Stimulated activated CD4-positive, alpha-beta T cell treated with anti-CD3 and anti-CD28 coated beads, Interleukin-12 subunit alpha, Interleukin-12 subunit beta, amount 100 ng/mL, for 24 hours (primary cell): ENCODE measurements at places on chromosomes 11 and 22.

DNA sequence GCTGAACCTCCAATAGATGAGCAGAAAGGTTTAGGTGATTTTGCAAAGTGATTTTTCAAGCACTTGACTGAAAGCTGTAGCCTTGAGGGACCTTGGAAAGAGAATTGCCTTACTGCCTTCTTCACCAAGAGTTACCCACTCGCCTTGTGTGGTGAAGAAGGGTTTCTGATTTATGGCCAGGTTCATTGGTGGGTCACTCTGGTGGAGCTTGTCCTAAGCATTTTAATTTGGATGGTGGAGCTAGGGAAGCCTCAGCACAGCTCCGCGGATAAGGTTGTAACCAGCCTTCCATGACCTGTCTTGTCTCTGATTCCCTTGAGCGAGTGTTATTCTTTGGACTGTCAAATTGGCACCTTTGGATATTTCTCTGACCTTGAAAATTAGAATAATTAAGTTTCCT, 226.4 kb downstream of the FAT3 start:
- DNase-seq: no peak

DNA sequence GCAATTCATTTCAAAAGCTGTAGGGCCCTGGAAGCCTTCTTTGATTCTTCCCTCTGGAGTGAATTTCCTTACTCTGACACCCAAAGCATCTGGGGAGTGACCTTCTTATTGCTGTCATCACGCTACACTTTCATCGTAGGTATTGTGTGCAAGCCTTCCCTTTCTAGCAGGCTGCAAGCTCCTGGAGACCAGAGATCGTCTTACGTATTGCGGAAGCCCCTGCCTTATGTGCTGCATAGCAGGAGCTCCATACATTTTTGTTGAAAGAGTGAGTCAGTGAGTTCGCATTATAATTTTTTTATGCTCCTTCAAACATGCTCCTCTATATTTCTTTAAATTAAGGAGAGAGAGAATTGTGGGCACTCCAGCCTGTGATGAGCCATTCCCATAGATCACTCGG, 21.2 kb upstream of the TMEM218 start:
- no peak for DNase-seq

- no peak for DNase-seq
Measured at GRCh38 chr22:45211848-45212247, 28.8 kb downstream of the KIAA0930 start.

- DNase-seq: no peak
Measured at GRCh38 chr11:12598330-12599256, 75.6 kb upstream of the TEAD1 start.

DNA sequence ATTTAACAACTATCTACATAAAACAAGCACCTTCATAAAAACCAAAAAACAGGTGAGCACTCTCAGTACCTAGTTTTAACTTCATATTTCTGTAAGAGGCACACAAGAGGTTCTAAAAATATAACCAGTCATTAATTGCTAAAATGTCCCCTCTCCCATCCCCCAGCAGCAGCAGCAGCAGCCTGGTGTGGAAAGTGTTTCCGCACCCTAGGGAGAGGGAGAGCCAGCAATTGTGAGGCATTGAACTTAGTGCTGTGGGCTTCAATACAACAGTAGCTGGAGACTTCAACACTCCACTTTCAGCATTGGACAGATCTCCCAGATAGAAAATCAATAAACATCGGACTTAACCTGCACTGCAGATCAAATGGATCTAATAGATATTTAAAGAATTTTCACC, 1158.5 kb downstream of the JRKL start:
- DNase-seq: no peak

DNA sequence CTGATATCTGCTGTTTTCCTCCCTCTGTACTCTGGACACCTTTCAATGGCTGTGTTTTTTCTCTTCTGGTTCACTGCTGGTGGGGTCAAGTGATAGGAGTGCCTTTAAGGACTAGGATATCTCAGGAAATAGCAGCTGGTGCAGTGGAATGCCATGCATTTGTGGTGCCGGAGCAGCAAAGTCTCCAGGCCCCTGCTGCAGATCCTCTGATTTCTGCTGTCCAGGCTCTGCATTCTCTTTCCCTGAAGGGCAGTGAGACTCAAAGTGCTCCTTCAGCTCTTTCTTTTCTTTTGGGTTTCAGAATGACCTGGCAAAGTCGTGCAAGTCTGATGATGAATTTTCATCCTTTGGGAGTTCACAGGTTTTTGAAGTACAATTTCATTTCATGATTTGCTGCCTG, 774.3 kb downstream of the FAM181B start:
- no peak for DNase-seq

DNA sequence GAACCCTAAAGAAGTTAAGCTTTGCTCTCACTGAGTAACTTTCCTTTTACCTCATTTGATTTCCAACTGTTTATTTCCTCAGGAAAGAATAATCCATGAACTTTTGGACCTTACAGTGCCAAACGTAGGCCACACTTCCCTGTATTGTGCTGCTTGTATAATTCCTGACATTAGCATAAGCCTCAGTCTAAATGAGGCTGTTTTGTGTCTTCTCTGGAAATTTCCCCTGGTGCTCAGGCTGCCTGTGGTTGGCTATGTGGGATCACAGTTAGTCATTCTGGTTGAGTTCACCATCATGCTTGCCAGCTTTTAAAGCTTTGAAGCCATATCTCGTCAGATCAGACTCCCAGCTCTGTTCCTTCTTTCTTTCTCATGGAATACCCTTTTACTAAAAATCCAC, 107.0 kb downstream of the FAM76B start:
- DNase-seq: no peak

GRCh38 chr11:30165652-30166051, 65.2 kb upstream of the FSHB start:
- DNase-seq: no peak

GRCh38 chr11:60241786-60242185, 1.2 kb downstream of the MS4A4E start:
- DNase-seq: no peak

GRCh38 chr22:20940186-20940651, 23.0 kb downstream of the CRKL start:
- DNase-seq: no peak

DNA sequence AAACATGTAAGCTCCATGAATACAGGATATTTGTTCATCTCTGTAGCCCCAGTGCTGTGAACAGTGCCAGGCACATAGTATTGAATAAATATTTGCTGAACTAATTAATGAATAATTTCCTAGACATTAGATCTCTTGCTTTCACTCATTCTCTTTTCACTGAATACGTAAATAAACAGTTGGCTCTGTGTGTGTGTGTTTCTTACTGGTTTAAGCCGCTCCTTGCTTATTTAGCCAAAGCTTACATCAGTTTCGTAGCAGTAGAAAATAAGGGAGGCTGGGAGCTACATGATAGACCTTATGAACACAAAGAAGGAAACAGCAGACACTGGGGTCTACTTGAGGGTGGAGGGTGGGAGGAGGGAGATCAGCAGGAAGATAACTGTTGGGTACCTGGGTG, 17.2 kb downstream of the KREMEN1 start:
- no peak for DNase-seq

GRCh38 chr11:85431319-85431718, 195.8 kb downstream of the DLG2 start:
- DNase-seq: no peak

- peak; percentile 17 for DNase-seq
Measured at GRCh38 chr22:44023404-44024287, 456 bp upstream of the PARVB start.

DNA sequence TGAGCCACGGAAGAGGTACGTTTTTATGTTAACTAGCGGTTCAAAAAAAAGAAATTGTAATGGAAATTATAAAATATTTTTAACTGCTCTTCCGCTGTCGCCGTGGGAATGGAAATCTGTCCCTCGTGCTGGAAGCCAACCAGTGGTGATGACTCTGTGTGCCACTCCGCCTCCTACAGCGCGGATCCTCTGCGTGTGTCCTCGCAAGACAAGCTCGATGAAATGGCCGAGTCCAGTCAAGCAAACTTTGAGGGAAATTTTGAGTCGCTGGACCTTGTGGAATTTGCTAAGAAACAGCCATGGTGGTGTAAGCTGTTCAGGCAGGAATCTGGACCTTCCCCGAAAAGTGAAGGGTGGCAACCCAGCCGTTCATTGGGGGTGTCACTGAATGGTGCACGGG, 2.9 kb upstream of the CBX7 start:
- DNase-seq: no peak

DNA sequence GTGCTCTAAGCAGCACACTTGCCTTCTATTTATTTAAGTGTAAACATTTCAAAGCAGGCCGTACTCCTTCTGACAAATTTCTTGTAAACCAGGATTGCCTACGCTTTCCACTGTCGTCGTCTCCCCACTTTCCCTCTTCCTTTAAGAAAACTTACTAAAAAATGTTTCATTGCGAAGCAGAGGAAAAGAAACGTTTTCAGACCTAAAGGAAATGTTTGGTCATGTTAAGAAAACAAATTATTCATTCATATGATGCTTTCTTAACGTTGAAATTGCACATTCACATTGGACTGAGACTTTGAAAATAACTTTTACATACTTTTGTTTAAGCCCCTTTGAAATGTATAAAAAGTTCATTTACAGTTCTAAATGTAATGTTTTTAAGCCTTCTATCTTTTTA, 106.0 kb downstream of the EMSY start:
- DNase-seq: no peak

- no peak for DNase-seq
Measured at GRCh38 chr11:41612415-41612814, 153.0 kb upstream of the LRRC4C start.

- no peak for DNase-seq
Measured at GRCh38 chr11:130061017-130061416, 8.7 kb upstream of the APLP2 start.

DNA sequence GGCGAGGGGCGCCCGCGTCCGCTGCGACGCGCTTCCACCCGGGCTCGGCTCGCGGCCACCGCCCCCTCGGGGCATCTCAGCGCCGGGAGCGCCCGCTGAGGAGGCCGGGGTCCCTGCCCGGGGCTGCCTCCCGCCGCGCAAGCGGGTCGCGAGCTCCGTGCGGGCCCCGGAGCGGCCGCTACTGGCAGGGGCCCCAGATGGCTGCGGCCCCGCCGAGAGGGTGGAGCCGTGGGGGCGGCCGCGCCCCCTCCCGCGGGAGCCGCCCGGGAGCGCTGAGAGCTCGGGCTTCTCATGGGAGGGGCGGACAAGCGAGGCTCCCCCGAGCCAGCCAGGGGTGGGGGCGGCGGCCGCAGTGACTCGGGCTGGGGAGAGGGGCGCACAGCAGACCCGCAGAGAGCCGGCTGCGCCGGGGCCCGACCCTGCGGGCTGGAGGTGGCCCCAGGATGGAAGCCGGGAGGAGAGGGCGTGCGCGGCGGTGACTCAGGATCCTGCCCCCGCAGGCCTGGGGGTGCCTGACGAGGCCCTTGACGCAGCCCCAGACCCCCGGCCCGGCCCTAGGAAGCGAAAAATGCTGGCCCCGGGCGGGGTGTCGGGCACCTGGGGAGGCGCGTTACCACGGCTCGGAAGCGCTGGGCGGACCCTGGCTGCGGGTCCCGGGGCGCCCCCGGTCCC, 603 bp upstream of the ZFTA start:
- DNase-seq: no peak

DNA sequence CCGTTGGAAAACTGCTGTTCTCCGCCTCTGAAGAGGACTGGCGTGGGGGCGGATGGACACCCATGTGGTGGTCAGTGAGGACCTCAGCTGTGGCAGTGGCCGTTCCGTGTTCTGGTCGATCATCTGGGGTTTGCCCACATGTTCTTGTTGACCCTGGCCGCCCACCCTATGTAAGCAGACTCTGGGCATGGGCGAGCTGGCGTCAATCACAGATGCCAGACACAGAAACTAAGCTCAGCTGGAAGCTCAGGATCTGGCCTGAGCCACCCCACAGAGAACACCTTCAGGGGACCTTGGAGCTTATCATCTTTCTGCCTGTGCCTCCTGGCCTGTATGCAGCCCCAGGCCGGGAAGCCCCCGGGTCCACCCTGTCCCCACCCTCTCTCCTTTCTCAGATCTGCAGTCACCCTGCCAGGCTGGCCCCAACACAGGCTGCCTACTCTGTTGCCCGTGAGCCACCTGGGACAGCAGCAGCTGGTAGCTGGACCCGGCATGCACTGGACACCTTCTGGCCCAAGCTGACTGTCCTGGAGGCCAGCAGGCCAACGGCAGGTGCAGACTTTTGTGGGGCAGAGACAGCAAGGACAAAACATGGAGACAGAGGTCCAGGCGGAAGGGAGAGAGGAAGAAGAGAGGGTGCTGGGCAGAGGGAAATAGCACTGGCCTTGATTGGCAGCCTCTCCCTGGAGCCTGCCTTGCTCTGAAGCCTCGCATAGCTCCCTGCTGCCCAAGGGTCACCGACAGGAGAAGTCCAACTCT, 91.5 kb downstream of the PHF21B start:
- no peak for DNase-seq

GRCh38 chr22:46613606-46614021, 6.6 kb upstream of the GRAMD4 start:
- DNase-seq: no peak

DNA sequence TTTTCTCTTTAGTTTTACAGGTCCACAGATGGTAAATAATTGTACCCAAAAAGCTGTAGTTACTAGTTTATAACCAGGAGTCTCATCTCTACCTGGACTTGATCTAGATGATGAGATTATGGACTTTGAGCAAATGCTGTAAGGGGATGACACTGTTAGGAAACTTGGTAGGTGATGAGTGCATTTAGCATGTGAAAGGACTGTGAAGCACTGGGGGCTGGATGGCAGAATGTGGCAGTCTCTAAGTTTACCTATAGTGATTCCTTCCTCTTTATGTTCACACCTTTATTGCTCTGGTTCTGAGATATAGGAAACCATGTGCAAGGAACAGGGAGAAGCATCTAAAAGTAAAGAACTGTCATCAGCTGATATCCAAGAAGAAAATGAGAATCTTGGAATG, 230.7 kb upstream of the CHORDC1 start:
- DNase-seq: no peak

DNA sequence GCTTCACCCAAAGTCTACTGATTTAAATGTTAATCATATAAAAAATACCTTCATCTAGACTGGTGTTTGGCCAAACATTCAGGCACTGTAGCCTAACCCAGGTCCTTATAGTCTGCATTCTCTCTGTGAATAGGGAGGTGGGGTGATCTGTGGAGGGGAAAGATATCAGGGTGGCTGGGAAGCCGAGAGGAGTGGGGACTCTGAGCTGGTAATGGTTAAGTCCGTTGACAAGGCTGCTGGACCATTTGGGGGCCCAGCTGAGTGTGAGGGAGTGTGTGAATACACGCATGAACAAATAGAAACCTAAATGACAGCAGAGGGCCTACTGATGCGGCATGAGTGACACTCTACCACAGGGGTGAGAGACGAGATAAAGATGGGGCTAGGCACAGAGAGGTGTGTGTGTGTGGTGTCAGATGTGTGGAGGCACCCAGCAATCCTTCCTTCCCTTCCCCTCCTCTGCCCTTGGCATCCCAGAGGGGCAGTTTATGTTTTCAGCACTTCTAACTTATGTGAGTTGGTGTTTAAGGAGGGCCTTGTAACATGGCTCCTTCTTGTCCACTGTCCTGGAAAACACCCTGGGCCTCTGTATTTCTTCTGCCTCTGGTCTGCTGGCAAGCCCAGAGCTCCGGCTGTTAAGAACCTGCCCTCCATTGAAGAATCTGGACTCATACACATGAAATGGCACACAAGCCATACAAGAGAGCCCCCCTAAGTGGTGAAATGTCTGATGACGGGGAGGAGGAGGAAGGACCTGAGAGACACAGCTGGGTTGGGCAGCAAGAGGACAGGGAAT, 249.1 kb upstream of the TBCEL start:
- no peak for DNase-seq
